B cell (primary cell): ENCODE measurements at places on chromosomes 3 and 15. TPM values are rescaled to one million over a fixed set of nuclear protein-coding genes. Genes with fewer than 3 reads are reported as not detected.

DNA sequence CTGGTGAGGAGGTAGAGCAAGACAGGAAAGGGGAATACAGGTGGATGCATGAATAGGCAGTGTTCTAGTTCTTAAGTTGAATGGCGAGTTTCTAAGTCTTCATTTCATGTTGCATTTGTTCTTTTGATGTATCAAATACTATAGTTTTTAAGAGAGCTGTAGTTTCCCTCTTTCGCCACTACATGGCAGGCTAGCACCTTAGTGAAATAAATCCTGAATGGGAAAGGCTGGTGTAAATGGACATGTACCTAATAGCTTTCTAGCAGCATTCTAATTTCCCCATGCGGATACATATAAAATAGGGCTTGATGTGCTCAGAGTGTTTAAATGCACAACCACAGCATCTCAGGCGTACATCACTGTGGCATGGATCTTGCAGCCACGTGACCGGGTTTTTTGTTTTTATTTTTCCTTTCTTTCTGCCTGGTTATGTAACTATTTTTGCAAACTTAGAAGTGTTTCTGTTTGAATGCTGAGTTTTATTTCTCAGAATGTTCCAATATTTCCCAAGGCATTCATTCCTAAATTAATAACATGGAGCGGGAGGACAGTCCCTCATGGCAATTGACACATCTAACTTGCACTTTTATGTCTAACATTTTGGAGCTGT lies 23.5 kb upstream of the CLN6 start:
- DNase-seq, result peak; percentile 62
- H3K36me3 ChIP-seq, result no peaks in the 10 kb centered on the region
- no peak overlapping the region for H3K27ac ChIP-seq
- H3K4me3 ChIP-seq, result no peak overlapping the region

DNA sequence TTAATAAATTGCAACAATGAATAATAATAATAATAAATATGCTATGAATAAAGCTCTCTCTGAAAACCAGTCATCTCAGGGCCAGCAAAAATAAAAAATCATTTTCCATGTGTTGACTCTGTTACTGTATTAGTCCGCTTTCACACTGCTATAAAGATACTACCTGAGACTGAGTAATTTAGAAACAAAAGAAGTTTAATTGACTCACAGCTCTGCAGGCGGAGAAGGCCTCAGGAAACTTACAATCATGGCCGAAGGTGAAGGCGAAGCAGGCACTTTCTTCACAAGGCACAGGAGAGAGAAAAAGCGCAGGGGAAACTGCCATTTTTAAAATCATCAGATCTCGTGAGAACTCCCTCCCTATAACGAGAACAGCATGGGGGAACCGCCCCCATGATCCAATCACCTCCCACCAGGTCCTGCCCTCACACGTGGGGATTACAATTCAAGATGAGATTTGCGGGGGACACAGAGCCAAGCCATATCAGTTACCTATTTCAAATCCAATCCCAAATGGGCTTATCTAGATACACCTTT lies 224.1 kb downstream of the IGSF11 start:
- H3K4me1 ChIP-seq, result no peaks in the 10 kb centered on the region
- DNase-seq, result no peak
- no peak overlapping the region for H3K4me3 ChIP-seq
- H3K27me3 ChIP-seq, result no peaks in the 10 kb centered on the region
- no peak overlapping the region for H3K27ac ChIP-seq
- no peaks in the 10 kb centered on the region for H3K36me3 ChIP-seq

CLDN18 gene
- not detected in 2 replicates for polyA plus RNA-seq

GRCh38 chr3:46228260-46229242 lies 13.7 kb upstream of the CCR3 start:
- no peak overlapping the region for H3K27ac ChIP-seq
- peaks cover 19% of the 10 kb centered on the region for H3K4me1 ChIP-seq
- DNase-seq, result no peak
- no peaks in the 10 kb centered on the region for H3K27me3 ChIP-seq
- no peaks in the 10 kb centered on the region for H3K36me3 ChIP-seq
- no peak overlapping the region for H3K4me3 ChIP-seq

GRCh38 chr3:157074490-157074889 lies 85.5 kb downstream of the CCNL1 start:
- no peak for DNase-seq
- H3K4me3 ChIP-seq, result no peak overlapping the region
- H3K4me1 ChIP-seq, result no peaks in the 10 kb centered on the region
- H3K36me3 ChIP-seq, result no peaks in the 10 kb centered on the region
- H3K27me3 ChIP-seq, result no peaks in the 10 kb centered on the region

DNA sequence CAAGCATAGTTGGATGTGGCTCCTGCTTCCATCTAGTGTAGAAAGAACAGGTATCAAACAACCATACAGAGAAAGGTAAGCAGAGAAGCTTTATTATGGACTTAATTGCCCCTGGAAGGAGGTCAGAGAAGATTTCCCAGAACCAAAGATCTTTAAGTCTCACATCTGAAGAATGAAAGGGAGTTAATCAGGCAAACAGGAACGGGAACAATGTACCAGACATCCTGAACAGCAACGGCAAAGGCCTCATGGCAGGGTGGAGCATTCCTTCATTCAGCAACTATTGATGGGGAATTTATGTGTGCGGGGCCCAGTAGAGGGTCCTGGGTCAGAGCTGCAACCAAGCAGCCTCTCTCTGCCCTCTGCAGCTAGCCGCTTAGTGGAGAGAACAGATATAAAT lies 61.5 kb downstream of the LMCD1 start:
- no peak for DNase-seq
- H3K27ac ChIP-seq, result no peak overlapping the region
- no peaks in the 10 kb centered on the region for H3K27me3 ChIP-seq
- H3K4me1 ChIP-seq, result no peaks in the 10 kb centered on the region

DNA sequence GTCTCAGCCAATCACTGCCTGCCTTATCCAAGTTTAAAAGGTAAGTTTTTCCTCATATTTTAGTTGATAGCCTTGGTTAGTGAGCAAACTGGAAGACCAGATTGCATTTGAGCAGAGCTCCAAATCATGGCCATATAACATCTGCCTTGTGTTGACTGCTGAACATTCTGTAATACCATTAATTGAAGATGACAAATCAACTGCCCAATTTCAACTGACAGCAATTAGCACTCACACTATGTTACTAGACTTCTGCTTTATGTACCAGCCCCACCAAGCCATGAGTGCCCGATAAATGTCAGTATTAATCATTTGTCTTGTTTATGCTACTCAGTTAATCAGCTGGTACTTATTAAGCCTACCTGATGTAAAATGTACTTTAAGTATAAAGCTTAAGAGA lies 83.1 kb downstream of the CGGBP1 start:
- H3K4me3 ChIP-seq, result no peak overlapping the region
- H3K27ac ChIP-seq, result no peak overlapping the region
- DNase-seq, result no peak
- H3K4me1 ChIP-seq, result no peaks in the 10 kb centered on the region

- no peaks in the 10 kb centered on the region for H3K27me3 ChIP-seq
- H3K4me3 ChIP-seq, result no peak overlapping the region
Measured at GRCh38 chr3:160643994-160644393, 33.0 kb upstream of the ARL14 start.

CACNA2D2 gene
- 0.66 and 0.69 TPM in 2 replicates for polyA plus RNA-seq

FBXW12 gene
- polyA plus RNA-seq, result not detected in 2 replicates

- no peak overlapping the region for H3K4me3 ChIP-seq
- H3K36me3 ChIP-seq, result no peaks in the 10 kb centered on the region
- DNase-seq, result no peak
- H3K27me3 ChIP-seq, result no peaks in the 10 kb centered on the region
Measured at GRCh38 chr15:80992006-80992405, 2.4 kb upstream of the MESD start.

LSM3 gene
- polyA plus RNA-seq, result 2.8 and 4.2 TPM in 2 replicates

- DNase-seq, result no peak
- no peak overlapping the region for H3K27ac ChIP-seq
- H3K4me1 ChIP-seq, result no peaks in the 10 kb centered on the region
- H3K36me3 ChIP-seq, result no peaks in the 10 kb centered on the region
- H3K4me3 ChIP-seq, result no peak overlapping the region
- no peaks in the 10 kb centered on the region for H3K27me3 ChIP-seq
Measured at GRCh38 chr3:58596834-58597518, 19.8 kb upstream of the FAM107A start.

GALNT15 gene
- not detected in 2 replicates for polyA plus RNA-seq

GRCh38 chr15:66641485-66642315 lies 60.3 kb upstream of the SMAD6 start:
- H3K27ac ChIP-seq, result no peak overlapping the region
- no peaks in the 10 kb centered on the region for H3K27me3 ChIP-seq
- H3K36me3 ChIP-seq, result no peaks in the 10 kb centered on the region
- H3K4me3 ChIP-seq, result no peak overlapping the region
- H3K4me1 ChIP-seq, result no peaks in the 10 kb centered on the region

GRCh38 chr3:86239946-86240345 lies 751.0 kb downstream of the VGLL3 start:
- no peaks in the 10 kb centered on the region for H3K27me3 ChIP-seq
- DNase-seq, result no peak
- H3K4me3 ChIP-seq, result no peak overlapping the region

GRCh38 chr15:52113708-52114107 lies 1.1 kb upstream of the BCL2L10 start:
- H3K4me3 ChIP-seq, result no peak overlapping the region
- H3K36me3 ChIP-seq, result no peaks in the 10 kb centered on the region
- peaks cover 9% of the 10 kb centered on the region for H3K27me3 ChIP-seq
- no peak for DNase-seq
- H3K4me1 ChIP-seq, result peaks cover 18% of the 10 kb centered on the region

DNA sequence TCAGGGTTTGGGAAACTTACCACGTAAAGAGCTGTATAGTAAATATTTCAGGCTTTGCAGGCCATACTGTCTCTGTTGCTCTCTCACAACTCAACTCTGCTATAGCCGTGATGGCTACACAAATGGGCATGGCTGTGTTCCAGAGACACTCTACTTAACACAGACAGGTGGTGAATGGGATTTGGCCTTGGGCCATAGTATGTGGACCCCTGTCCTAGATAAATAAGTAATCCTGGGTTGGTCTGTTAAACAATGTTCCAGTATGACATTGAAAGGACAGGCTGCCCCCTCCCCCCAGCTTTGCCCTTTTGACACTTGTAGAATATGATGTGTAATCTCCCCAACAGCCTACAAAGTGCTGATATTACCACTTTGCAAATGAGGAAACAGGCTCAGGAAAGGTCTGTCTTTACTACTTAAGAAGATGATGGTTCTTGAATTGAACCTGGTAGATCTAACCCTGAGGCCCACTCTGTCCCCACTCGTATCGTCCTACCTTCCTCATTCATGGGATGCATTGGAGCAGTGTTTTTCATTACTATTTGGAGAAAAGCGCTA lies 38.4 kb downstream of the SLCO3A1 start:
- H3K27ac ChIP-seq, result no peak overlapping the region
- no peaks in the 10 kb centered on the region for H3K4me1 ChIP-seq
- no peaks in the 10 kb centered on the region for H3K27me3 ChIP-seq
- no peaks in the 10 kb centered on the region for H3K36me3 ChIP-seq

GRCh38 chr15:64264502-64264901 lies 91.5 kb downstream of the CSNK1G1 start:
- H3K4me1 ChIP-seq, result peaks cover 13% of the 10 kb centered on the region
- no peak overlapping the region for H3K4me3 ChIP-seq
- no peak overlapping the region for H3K27ac ChIP-seq
- no peaks in the 10 kb centered on the region for H3K27me3 ChIP-seq

GRCh38 chr3:190941694-190942260 lies 79.3 kb upstream of the GMNC start:
- H3K36me3 ChIP-seq, result no peaks in the 10 kb centered on the region
- no peak overlapping the region for H3K4me3 ChIP-seq
- H3K4me1 ChIP-seq, result no peaks in the 10 kb centered on the region
- no peaks in the 10 kb centered on the region for H3K27me3 ChIP-seq
- DNase-seq, result no peak

DNA sequence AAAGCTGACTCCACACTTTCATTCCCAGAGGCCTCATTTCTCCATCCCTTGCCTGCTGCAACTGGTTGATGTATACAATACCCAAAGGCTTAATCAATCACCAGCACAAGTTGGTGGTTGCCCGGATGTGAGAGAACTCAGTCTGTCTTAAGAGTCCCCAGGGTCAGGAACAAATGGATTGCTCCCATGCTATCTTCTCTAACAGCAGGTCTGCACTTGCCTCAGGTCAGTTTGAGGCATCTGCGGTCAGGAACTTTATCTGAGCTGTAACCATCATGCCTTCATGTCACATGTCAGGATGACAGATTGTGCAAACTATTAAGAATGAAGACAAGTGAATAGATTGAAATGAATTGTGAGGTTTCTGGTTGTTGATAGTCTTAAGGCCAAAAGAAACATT lies 56.1 kb downstream of the BFSP2 start:
- H3K4me1 ChIP-seq, result no peaks in the 10 kb centered on the region
- H3K27ac ChIP-seq, result no peak overlapping the region
- no peak overlapping the region for H3K4me3 ChIP-seq
- H3K36me3 ChIP-seq, result no peaks in the 10 kb centered on the region

DNA sequence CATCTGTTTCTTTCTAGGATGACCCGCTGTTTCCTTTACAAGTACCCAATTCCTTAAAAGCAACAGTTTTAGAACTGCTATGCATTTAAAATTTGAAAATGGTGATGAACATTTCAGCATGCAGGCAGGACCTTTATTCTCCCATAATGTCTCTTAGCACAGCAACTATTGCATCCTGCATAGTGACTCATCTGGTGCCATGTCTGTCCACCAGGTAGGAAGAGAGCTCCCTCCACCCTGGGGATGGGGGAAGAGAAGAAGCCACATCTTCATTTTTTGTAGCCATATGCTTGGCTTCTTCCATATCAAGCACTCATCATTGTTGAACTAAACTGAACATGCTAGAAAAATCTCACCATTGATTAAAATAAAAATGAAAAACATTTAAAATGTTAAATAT lies 9.9 kb downstream of the GPR15 start:
- H3K4me1 ChIP-seq, result no peaks in the 10 kb centered on the region
- no peak overlapping the region for H3K4me3 ChIP-seq
- DNase-seq, result no peak
- no peaks in the 10 kb centered on the region for H3K27me3 ChIP-seq
- H3K27ac ChIP-seq, result no peak overlapping the region

- H3K27ac ChIP-seq, result no peak overlapping the region
- DNase-seq, result no peak
- no peaks in the 10 kb centered on the region for H3K27me3 ChIP-seq
- no peak overlapping the region for H3K4me3 ChIP-seq
- no peaks in the 10 kb centered on the region for H3K4me1 ChIP-seq
- H3K36me3 ChIP-seq, result peaks cover 12% of the 10 kb centered on the region
Measured at GRCh38 chr15:72042054-72042453, 75.9 kb downstream of the MYO9A start.

GRCh38 chr3:101913168-101913567 lies 63.9 kb downstream of the NFKBIZ start:
- H3K36me3 ChIP-seq, result no peaks in the 10 kb centered on the region
- H3K27me3 ChIP-seq, result no peaks in the 10 kb centered on the region
- no peak overlapping the region for H3K27ac ChIP-seq
- H3K4me1 ChIP-seq, result no peaks in the 10 kb centered on the region
- H3K4me3 ChIP-seq, result no peak overlapping the region

KCNH8 gene
- polyA plus RNA-seq, result 12.7 and 15.2 TPM in 2 replicates

IL16 gene
- polyA plus RNA-seq, result 96.1 and 181 TPM in 2 replicates

VGLL3 gene
- not detected in 2 replicates for polyA plus RNA-seq
